Bone marrow (tissue), 2 donors: ENCODE measurements at places on chromosomes 13 and 19.

DNA sequence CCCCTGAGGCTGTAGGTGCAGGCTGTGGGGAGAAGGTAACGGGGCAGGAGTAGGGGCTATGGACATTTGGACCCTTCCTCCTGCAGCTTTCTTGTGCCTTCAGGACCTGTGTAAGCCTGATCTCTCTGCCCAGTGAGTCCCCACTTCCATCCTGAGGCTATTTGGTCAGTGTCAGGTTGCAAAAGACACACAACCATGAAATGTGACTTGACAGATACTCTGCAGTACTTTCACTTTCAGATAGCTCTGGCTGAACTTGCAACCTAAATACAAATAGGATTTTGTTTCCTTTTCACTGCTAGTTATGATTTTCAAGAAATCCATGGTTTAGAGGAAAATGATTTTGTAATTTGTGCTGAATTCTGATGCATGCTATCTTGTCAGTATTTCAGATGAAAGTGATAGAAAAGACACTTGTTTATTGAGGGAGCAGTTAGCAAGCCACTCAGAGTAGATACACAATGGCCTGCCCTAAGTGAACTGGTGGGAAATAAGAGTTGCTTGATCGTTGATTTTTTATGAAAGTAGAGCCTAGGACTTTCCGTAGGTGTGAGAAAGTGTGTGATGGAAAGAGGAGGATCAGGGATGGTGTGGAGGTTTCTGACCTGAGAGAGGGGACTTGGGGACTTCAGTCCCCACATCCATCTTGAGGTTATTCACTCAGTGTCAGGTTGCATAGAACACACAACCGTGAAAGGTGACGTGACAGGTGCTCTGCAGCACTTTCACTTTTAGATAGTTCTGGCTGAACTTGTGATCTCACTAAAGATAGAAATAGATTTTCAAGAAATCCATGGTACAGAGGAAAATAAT lies 18.1 kb upstream of the EID2 start:
- DNase-seq, result no peak

- DNase-seq, result no peak
These were observed 6.7 kb upstream of the MKNK2 start for GRCh38 chr19:2057484-2058469.

GRCh38 chr19:46746281-46747057 lies at the start of gene STRN4:
Gene STRN4 (minus strand): TSS chr19:46746450. CDS start chr19:46746430, 20 bp downstream.
- peak; percentile 22 for DNase-seq

GRCh38 chr13:52925775-52926285 lies 77.4 kb upstream of the PCDH8 start:
- no peak for DNase-seq

DNA sequence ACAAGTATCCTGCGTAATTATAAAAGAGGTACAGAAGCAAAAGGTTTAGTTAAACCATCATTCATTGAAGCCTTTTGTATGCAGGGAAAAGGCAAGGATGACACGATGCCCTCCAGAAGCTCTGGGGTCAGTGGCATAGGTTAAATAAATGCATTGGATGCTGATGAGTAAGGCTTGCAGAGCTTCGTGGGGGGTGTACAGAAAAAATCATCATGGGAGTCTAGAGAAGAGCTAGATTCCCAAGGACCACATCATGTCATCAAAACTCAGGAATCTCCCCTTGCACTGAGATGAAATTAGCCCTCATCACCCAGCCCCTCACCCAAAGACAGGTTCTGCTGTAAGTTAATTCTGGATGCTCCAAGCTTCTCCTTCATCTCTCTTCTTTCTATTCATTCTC lies 8.3 kb downstream of the FPR1 start:
- no peak for DNase-seq

DNA sequence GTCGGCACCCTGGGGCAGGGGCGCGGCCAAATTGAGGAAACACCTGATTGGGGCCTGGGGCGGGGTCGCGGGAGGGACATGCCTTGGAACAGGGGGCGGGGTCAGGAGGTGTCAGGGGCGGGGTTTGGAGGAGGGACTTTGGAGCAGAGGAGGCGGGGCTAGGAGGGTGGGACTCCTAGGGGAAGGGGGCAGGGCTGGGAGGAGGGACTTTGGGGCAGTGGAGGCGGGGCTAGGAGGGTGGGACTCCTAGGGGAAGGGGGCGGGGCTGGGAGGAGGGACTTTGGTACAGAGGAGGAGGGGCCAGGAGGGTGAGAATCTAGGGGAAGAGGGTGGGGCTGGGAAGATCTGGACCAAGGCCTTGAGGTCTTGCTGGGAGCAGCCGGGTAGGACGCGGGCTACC lies 21.9 kb downstream of the GRIN2D start:
- DNase-seq, result peak; percentile 71

DNA sequence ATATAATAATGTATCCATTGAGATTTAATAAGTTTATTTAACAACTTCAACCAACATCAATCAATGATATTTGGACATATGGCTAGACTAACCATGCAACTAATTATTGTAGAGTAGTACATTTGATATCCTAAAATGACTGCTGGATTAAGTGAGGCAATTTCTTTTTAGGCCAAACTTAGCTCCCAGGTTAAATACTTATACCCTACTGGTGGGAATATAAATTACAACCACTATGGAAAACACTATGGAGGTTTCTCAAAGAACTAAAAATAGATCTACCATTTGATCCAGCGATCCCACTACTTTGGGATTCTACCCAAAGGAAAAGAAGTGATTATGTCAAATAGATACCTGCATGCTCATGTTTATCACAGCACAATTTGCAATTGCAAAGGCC lies 345.8 kb downstream of the RBM26 start:
- no peak for DNase-seq

DNA sequence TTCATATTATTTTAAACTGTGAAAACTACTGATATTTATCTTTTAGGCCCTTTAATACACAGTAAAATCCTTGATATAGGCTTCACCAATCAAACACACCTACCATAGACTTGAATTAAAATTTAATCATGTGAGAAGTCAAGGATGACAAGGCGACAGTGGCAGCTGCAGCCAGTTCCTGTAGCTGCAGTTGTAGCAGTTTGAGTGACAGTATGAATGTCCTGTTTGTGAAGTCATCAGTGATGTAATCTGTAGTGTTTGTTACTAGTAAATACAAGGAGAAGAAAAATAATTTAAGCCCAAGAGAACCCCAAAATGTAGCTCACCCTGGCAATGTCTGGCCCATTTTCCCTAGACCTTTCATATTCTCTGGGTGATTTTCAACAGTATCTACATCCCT lies 897.0 kb downstream of the SLITRK6 start:
- DNase-seq, result no peak

- peak; percentile 37 for DNase-seq
These were observed 30.8 kb upstream of the USE1 start for GRCh38 chr19:17184371-17184841.

DNA sequence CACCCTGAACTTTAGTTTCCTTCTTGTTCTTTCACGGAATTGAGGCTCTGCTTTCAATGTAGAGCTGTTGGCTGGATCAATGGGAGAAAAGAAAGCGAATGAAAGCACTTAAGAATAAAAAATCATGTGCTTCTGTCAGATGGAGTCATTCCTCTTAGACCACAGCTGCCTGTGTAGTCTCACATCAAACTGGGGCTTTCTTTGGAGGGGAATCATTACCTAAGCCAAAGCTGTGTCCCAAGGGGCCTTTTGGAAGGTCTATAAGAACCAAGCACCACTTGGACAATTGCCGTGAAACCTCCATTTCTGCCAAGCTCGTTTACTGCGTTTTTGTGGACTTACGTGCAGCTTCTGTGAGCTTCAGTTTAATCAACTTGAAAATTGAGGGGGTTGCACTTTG lies 44.2 kb upstream of the RNF113B start:
- no peak for DNase-seq

DNA sequence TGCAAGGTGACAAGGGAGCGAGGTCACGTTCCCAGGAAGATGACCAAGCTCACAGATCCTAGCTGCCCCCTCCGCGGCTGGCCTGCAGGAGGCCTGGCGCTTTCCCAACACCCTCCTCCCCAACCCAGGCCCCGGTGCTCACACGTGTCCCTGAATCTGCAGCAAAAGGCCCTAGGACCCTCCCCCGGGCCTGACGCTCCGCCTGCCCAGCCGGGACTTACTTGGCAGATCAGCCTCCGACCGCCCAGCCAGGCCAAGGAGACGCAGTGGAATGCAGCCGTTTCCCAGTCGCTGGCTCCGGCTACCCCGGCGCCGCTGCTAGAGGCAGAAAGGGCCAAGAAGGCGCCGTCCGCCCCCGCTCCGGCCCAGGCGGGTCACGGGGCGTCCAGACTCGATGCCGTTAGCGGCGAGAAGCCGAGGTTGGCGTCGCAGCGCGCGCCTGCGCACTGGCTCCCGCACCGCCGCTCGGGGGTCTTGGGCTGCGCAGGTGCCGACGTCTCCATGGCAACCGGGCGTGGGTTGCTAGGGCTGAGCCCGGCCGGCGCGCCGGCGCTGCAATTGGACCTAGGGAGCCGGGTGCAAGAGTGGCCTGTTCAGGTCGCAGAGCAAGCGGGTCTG lies at the start of gene PNMA8A:
Gene PNMA8A (minus strand): TSS at position 448 of the 618 bp plus-strand sequence. CDS start 528 bp downstream, outside the sequence.
- DNase-seq, result no peak

- no peak for DNase-seq
These were observed 50.5 kb downstream of the KATNAL1 start for GRCh38 chr13:30256713-30257467.

- DNase-seq, result no peak
These were observed 617.7 kb downstream of the DCT start for GRCh38 chr13:93861818-93862217.

DNA sequence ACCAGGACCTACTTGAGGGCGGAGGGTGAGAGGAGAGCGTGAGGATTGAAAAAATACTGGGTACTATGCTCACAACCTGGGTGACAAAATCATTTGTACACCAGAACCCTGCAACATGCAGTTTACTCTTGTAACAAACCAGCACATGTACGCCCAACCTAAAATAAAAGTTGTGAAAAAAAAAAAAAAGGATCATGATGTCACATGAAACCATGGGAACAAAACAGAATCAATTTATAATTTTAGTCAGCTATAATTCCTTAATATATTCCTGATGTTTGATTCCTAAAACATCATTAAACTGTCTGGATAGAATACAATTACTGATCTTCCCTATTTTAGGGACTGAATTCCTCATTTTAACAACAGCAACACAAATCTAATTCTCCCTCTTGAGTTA lies 160.6 kb upstream of the SPRY2 start:
- no peak for DNase-seq

DNA sequence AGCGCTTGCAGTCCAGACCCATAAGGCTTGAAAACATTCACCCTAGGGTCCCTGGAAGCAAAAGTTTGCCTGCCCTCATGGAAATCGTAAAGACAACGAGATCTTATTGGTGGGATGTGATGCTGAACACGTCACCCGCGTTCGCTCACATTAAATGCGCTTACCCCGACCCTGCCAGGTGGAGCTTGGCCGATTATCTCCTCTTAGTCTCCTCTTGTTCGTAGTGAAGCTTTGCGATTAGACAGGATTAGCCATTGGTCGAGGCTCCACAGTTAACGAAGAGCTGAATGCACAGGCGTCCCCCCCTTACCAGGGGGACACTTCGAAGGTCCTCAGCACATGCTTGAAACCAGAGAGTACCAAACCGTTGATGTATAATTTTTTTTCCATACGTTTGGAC lies 16.0 kb upstream of the KDM4B start:
- DNase-seq, result no peak

DNA sequence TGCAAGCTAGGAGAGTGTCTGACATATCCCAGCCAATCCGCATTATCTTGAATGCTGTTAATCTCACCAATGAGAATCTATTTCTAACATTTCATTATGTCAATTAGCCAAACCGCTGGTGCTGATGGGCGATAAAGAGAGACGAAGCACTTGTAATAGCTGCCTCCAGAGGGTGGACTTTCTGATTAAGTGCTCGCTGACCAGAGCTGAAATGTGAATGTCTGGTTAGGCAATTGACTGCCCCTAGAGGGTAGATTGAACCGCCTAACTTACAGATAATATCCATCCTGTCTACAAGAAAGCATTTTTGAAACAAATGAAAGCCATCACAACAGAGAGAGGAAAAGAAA lies 552 bp upstream of the GRWD1 start:
- no peak for DNase-seq

GRCh38 chr19:41352609-41353465 lies 885 bp downstream of the TGFB1 start:
- DNase-seq, result peak; percentile 48

DNA sequence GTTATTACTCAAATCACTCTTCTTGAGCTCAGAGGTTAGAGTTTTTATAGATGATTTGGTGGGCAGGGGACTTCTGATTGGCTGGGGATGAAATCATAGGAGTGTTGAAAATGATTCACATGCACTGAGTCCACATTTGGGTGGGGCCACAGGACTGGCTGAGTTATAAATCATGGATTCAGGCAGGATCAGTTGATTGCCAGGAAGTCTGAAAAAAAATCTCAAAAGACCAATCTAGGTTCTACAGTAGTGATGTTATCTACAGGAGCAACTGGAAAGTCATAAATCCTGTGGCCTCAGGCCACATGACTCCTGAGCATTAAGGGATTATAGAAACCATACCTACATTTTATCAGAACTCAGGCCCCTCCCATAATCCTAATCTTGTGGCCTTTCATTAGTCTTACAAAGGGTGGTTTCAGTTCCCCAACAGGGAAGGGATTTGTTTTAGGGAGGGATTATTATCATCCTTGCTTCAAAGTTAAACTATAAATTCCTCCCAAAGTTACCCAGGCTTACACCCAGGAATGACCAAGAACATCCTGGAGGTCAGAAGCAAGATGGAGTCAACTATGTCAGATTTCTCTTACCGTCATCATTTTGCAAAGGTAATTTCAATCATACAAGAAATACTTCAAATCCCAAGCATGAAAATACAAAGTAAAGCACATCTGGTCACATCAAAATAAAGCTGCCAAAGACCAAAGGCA lies 5.6 kb upstream of the CCDC70 start:
- DNase-seq, result no peak

GRCh38 chr13:110248449-110249143 lies 58.4 kb downstream of the COL4A1 start:
- no peak for DNase-seq

GRCh38 chr19:41844601-41845000 lies at the start of gene LYPD4:
Gene LYPD4 (minus strand): TSS chr19:41844683. CDS start chr19:41839285, 5,398 bp downstream.
- DNase-seq, result no peak

- DNase-seq, result no peak
These were observed 3.5 kb downstream of the C19orf33 start for GRCh38 chr19:38307597-38307996.

DNA sequence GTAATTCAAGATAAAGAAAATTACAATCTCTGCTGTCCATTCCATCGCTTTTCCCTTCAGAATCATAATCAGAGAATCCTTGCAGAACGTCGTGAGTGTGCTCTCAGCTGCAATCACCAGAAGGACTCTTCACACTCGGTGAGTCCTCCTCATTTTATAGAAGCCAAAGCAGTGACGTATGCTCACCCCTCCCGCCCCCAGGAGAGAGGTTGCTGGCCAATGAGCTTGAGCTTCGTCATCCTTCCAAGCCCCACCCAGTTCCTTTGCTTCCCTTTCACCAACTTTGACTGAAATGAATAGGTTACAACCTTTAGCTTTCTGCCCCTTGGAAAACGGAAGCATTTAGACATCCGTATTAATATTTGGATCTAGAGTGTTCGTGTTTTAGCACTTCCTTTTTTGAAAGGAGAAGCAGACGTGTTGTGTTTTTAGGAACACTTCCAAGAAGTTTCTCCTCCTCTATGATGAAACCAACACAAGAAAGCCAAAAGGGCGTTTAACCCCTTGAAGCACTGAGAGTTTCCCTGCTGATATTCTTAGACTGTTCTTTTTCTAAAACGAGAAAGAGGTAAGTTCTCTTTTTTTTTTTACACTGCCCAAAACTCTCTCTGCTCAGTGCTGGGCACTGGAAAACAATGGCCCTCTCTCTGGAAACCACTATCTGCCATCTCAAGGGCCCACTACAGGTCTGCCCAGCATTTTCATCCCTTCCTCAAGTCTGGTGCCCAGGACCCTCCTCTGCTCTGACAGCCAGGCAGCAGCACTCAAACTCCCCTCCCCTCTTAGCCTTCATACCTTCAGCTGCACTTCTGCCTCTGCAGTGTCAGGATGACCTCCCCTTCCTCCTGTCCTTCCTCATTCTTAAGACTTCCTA lies 44.3 kb upstream of the CEACAM21 start:
- DNase-seq, result peak; percentile 83
